Omental fat pad (tissue), 4 donors: ENCODE measurements at places on chromosomes 6 and 20. TPM values are rescaled to one million over a fixed set of nuclear protein-coding genes. Genes with fewer than 3 reads are reported as not detected.

CLDN20 gene
- not detected for total RNA-seq

EYA2 gene
- total RNA-seq = 18.0 TPM

DNA sequence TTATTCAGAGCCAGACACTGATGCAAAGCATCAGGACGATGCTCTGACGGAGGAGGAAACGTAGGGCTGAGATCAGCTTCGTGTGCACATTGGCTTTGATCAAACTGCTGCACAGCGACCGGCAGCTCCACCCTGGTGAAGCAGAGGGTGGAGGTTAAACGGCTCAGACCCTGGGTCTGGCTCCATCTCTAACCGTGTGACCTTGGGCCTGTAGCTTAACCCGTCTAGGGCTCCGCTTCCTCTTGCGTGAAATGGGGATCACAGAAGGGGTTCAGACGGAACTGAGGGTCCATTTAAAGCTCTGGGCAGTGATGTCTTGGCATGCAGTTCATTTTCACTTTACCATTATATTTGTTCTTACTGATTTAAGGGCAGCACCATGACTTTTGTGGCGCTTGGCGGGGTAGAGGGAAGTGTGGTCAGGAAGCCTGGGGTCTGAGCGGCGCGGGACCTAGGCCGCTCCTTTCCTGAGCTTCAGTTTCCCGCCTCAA lies 644 bp downstream of the RBL1 start:
- no peak for DNase-seq

DNA sequence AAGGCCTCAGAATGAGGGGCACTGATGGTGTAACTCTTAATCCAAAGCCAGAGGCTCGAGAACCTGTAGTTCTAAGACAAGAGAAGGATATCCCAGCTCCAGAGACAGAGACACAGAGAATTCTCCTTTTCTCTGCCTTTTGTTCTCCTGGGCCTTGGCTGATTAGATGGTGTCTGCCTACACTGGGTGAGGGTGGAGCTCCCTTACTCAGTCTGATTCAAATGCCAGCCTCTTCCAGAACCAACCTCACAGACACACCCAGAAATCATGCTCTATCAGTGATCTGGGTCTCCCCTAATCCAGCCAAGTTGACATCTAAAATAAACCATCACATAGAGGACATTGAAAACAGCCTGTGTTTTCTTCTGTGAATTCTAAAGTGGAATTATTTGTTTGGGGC lies 68.0 kb upstream of the SMIM28 start:
- no peak for DNase-seq

PGC gene
- not detected for total RNA-seq

GRCh38 chr6:14312587-14312986 lies 195.0 kb downstream of the CD83 start:
- DNase-seq = no peak

DNA sequence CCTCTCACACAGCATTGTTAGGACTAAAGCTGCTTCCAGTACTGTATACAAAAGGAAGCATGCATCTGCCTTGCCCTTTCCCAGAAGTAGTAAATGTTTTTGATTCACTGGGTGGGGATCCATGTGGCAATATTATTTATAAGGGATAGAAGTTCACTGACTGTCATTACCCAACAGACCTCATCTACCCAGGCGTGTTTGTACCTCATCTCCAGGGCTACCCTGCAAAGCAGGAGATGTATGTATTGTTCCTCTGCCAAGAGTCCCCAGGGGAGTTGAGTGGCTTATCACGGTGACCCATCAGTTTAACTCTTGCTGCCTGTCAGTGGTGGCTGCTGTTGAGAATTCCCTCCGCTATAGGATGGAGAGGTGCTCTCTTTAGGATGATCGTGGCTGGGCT lies 42.5 kb downstream of the SLC24A3 start:
- no peak for DNase-seq

- no peak for DNase-seq
Measured at GRCh38 chr20:21342656-21343345, 39.7 kb downstream of the XRN2 start.

GRCh38 chr6:134111062-134111677 lies 58.7 kb upstream of the SLC2A12 start:
- DNase-seq = no peak

DNA sequence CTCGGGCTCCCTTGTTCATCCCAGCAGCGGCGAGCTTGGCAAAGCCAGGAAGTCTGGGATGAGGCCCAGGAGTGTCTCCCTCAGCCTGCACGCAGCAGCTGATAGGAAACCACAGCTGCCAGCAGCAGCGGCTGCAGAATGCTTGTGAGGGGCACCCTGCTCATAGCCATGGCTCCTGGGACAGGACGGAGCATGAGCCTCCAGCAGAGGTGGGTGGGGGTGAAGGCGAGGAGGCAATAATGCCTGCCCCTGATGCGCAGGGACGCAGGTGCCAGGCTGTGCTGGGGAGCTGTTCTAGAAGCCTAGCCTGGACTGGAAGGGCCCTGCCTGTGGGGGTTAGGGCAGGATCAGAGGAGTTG lies 157.9 kb downstream of the CD83 start:
- no peak for DNase-seq

CUL9 gene
- 27.4 TPM for total RNA-seq

DNA sequence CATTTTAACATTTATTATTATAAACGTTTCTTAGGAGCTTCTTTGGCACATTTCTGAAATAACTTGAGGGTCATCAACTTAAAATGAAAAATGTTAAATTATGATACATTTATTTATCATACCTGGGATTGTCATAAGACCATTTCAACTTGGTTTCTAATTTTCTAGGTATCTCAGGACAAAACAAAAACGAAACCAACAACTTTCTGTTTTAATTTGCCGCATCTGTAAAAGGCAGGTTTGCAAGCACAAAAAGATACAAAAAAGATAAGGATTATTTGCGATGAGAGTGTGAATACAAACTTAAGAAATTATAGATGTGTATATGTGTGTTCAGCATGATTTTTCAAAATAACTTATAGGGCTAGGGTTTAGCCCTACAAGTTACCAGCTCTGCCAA lies 395.0 kb upstream of the RUNX2 start:
- no peak for DNase-seq

CCN2 gene
- total RNA-seq = 102 TPM

- DNase-seq = no peak
Measured at GRCh38 chr6:167404385-167405049, 79.6 kb downstream of the TTLL2 start.

DNA sequence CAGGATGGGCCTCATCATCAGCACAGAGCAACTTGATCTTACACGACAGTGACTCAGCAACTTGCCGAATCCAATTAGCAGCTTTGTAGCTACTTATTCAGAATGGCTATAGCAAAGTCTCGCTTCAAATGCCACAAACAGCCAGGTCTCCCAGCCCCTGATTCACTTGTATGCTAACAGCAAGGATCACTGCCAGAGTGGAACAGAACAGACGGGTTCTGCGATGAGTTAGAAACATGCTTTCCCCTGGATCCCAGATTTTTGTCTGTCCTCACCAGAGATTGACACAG lies 254.4 kb downstream of the NRN1 start:
- DNase-seq = no peak

DNA sequence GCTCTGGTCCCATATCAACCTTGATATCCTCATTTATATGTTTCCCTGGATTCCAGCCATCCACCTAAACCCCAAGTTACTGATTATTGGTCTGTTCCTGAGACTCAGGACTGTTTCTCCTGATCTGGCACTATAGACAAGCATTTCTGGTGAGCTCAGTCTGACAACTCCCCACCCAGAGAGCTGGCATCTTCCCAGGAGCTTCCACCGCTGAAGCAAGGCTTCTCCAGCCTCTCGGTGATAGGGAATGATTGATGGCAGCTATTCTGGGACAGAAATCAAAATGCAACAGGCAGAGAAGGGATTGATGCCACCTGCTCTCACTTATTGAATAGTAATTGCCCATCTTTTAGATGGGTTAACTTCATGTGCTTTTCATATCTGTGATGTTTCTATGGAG lies 169.7 kb upstream of the GGTLC1 start:
- DNase-seq = no peak

DNA sequence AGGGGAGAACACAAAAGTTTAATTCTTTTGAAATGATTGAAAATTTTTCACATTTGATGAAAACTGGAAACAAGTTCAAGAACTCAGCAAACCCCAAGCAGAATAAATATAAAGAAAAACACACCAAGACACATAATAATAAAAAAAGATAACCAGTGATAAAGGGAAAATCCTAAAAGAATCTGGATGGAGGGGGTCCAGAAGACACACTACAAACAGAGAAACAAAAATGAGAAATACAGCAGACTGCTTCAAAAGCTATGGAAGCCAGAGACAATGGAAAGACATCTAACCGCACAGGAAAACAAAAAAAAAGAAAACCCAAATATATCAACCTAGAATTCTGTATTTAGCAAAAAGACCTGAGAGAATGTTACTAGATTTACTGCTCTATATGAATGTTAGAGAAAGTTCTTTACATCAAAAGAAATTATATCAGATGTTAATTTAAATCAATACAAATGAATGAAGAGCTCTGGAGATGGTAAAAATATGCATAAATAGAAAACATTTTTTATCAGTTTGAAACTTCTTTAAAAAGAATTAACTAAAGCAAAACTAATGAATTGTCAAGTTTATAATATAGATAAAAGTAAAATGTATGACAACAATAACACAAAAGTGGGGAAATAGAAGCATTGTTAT lies 310.7 kb upstream of the PREP start:
- DNase-seq = no peak

DNA sequence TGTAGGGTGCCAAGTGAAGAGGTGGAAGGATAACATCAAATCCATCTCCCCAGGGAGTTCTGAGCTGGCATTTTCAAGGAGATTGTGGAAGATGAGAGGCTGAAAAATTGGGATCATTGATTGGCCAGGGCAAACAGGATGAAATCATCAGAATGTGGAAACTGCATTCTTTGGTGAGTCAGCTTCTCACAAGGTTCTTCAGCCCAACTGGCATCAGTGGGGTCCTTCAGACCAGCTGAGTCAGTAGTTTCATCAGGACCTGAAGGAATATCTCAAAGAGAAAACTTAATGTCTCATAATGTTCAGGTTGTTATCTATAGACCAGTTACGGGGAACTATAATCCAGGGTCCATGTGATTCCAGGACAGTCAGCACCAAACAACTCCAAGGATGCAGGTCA lies 195.8 kb downstream of the HAO1 start:
- DNase-seq = no peak

- DNase-seq = no peak
Measured at GRCh38 chr6:75693534-75693933, 55.5 kb upstream of the MYO6 start.

PPP1R16B gene
- total RNA-seq = 7.1 TPM

DNA sequence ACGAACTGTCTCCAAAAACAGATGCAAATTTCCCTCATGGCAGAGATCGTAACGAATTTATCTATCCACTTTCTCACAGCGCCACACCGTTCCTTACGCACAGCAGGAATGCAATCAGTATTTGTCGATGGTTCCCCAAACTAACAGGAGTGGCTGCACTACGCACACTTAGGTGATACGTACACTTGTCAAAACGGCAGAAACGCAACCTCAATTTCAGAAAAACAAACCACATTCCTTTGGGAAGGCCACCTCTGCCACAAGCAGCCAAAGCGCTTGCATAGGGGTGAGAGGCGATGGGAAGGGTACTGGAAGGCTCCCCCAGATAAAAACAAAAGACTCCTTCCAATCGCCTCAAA lies 638 bp downstream of the MDN1 start:
- DNase-seq = no peak

TMEM151B gene
- total RNA-seq = not detected

MDFI gene
- 51.4 TPM for total RNA-seq

DNA sequence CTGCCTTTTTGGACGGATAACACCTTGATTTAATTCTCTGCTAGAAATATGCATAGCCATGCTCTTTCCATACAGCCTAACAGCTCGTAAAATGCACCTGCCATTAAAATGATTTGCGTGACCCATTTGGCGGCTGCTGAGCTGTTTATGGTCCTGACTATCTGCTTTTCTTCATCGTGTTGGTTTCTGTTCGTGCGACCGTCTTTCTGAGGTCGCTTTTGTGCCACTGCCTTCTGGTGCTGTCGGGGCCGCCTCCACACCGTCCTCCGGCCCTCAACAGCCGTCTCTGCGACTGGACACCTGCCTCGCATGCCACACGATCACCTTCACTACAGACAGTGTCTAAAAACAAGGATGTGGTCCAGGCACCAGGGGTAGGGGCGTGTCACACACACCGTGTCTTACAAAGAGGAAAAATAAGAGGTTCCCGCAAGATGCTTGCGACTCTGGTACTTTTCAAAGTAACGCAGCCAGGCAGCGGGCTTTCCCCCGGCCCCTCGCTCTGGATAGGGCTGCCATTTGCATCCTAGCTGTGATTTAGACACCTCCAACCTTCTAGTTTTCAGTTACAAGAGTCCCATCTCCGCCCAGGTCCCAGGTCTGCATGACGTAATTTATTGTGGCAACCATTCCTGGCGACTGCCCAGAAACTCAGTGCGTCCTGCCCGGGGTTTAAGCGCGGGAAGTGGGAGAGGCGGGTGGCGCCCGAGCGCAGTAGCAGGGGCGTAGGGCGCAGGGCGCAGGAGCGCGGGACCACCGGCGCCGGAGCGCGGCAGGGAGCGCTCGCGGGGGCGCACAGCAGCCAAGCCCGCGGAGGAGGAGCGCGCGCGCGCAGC lies at the start of gene STMND1:
Gene STMND1, plus strand, starts transcription at position 629 of the 836 bp plus-strand sequence. CDS start 208 bp downstream, outside the sequence.
- DNase-seq = no peak

DNA sequence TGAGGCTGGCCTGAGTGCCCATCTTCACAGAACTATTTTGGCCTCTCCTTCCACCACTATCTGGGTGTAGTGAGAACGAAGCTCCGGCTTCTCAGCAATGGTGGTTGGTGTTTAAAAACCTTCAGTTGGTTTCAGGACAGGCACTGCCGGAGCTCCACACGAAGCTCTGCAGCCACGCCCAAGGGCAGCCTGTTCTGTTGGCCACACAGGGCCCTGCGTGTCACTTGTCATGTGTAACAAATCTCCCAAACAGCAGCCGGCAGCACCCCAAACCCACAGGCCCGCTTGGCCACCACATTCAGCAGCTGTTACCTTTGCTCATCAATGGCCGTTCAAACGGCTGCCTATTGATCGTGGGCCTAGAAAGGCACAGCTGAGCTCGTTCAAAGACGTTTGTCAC lies 97.5 kb downstream of the ERMARD start:
- DNase-seq = no peak

DTD1 gene
- total RNA-seq = 25.2 TPM

- peak; percentile 92 for DNase-seq
Measured at GRCh38 chr6:112043032-112044007, 10.6 kb upstream of the CCN6 start.

DNA sequence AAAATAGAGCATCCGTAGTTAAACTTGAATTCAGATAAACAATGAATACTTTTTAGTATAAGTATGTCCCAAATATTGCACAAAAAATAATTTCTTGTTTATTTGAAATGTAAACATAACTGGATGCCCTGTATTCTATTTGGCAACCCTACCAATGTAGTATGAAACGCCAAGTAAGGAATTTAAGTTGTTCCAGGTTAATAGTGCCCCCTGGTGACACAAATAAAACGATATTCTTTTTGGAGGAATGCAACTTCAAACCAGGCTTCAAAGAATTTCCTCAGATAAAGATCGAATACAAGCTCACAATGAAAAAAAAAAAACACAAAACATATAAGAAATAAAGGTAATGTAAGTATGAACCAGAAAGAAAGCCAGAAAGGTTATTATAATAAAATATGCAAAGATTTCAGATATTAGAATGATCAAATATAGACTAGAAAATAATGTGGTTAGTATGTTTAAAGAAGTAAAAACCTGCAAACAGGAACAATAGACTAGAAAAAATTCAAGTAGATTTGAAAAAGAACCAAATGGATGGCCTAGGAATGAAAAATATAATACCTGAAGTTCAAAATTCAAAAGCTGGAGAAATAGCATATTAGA lies 18.4 kb upstream of the AKAP7 start:
- DNase-seq = no peak

PRKN gene
- total RNA-seq = 10.5 TPM
